NCI-H2029 treated with DMSO at 0.1 percent for 48 hours (cell line): ENCODE measurements at places on chromosomes 2 and 18.
A peak's percentile ranks its signal among the peaks of the same experiment; 100 is the strongest.

GRCh38 chr2:75525434-75526310 is 35.1 kb downstream of the EVA1A start:
- DNase-seq: no peak

DNA sequence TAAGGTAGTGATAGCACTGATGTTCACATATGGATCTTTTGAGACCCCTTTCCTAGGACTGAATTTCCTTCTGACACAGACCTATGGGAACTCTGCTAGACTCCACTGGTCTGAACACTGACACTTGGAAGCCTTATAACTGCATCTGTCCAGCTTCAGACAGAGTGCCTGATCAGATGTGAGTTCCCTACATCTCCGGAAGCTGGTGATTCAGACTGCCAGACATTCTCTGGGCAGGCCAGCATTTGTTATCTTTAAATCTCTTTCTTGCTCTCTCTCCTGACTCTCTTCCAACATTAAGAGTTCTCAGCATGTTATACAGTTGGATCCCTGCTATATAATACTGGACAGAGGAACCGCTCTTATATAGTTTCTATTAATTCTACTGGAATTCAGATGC is 408.5 kb downstream of the ZEB2 start:
- no peak for DNase-seq

GRCh38 chr2:120629241-120629895 is 106.3 kb upstream of the GLI2 start:
- DNase-seq: no peak

GRCh38 chr18:42649331-42650035 is 466.0 kb downstream of the RIT2 start:
- no peak for DNase-seq

- DNase-seq: peak; percentile 66
Observed at GRCh38 chr2:223563462-223563861, 38.7 kb downstream of the SCG2 start.

- no peak for DNase-seq
Observed at GRCh38 chr2:231168460-231169139, 29.8 kb upstream of the ARMC9 start.

GRCh38 chr2:140529706-140530105 is 1601.1 kb downstream of the LRP1B start:
- no peak for DNase-seq

DNA sequence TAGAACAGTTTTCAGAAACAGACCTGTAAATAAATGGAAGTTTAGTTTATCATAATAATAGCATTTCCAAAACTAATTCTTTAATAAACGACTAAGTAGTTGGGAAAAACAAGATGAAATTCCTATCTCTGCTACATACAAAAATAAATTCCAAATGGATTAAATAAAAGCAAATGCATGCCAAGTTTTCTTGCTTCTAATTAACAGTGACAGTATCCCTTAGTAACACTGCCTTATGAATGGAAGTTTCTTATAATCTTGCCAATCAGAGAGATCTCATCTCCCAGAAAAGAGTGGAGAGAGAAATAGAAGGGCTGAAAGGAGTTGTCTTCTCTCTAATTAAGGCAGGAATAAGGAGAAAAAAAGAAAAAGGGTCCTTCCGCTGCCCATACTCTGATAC is 133.9 kb downstream of the GFPT1 start:
- DNase-seq: no peak

GRCh38 chr2:129847043-129847442 is 132.4 kb upstream of the RAB6C start:
- DNase-seq: no peak
